GM23248 (cell line): ENCODE measurements at places on chromosomes 16 and 17.

GRCh38 chr16:17831330-17831729 lies 360.6 kb upstream of the XYLT1 start:
- peak; percentile 20 for DNase-seq

- DNase-seq = peak; percentile 56
Observed at GRCh38 chr17:17495536-17496188, 533 bp downstream of the RASD1 start.

- no peak for DNase-seq
Observed at GRCh38 chr17:47705536-47706530, 11.9 kb downstream of the TBKBP1 start.

DNA sequence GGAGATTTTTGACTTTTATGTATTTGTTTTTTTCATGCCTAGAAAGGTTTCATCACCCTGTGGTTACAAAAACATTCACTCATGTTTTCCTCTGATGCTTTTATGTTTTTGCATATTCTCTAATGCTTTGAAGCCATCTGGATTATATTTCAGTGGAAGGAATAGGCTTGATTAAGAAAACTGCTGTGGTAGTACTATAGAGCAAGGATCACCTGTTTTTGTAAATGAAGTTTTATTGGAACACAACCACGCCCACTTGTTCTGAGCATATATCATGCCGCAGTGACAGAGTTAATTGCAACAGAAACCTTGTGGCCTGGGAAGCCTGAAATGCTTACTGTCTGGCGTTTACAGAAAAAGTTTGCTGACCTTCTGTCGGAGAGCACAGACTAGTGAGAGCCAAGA lies 11.5 kb downstream of the COX10 start:
- peak; percentile 38 for DNase-seq

GRCh38 chr17:79690988-79691836 lies 39.5 kb upstream of the ENPP7 start:
- DNase-seq = no peak

- peak; percentile 77 for DNase-seq
Observed at GRCh38 chr16:67542464-67542863, 13.8 kb downstream of the RIPOR1 start.

GRCh38 chr16:88197481-88198456 lies 185.0 kb upstream of the ZNF469 start:
- DNase-seq = peak; percentile 12

GRCh38 chr16:66457888-66458287 lies 30.8 kb downstream of the BEAN1 start:
- DNase-seq = peak; percentile 27

DNA sequence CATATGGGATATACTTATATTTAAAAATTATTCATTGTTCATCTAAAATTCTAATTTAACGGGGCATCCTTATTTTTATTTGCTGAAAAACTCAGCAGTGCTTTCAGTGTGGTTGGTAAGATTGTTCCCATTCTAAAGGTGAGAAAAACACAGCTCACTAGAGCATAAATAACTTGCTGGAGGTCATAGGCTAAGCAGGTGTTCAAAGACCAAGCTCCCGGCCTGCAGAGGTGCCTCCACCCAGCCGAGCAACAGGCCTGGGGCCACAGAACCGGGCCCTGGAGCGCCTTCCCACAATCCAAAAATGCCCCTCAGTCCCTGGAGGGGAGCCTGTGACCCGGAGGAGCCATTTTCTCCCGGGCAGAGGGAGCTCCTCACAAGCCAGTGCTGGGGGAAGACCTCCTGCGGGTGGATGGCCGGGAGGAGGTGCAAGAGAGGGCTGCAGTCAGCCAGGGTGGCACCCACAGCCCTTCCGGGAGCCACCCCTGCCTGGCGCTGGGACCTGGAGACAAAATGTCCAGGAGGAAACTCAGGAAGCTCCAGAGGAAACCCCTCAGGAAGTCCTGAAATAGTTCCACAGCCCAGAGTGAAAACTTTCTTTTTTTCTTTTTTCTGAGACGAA lies 14.7 kb downstream of the ABR start:
- no peak for DNase-seq

DNA sequence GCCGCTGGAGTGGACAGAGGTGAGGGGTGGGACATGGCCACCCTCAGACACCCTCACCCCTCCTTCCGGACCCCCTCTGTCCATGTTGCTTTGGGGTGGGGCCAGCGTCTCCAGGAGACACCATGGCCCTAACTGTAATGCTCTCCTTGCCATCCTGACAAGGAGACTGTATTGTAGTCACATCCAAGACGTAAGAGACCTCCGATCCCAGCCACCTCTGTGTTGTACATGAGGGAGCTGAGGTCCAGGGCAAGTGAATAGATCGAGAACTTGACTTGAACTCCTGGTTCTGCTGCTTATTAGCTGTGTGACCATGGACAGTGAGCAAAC lies 30.2 kb downstream of the POLR3E start:
- no peak for DNase-seq

DNA sequence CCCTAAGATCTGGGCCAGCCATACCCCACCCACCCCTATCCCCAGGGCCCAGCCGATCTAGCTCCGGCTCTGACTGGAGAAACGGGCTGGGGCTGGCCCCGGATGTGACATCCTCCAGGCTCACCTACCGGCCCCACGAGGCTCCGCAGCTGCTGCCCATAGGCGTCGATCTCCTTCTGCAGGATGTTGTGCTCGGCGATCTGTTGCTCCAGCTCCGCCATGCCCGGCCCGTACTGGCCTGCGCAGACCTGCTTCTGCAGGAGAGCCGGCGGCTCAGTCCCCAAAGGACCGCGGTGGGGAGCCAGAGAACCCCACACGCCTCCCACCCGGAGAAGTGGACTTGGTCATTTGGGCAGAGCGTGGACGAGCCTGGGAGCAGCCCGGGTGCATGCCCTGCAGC lies 4.8 kb downstream of the EVPL start:
- no peak for DNase-seq

DNA sequence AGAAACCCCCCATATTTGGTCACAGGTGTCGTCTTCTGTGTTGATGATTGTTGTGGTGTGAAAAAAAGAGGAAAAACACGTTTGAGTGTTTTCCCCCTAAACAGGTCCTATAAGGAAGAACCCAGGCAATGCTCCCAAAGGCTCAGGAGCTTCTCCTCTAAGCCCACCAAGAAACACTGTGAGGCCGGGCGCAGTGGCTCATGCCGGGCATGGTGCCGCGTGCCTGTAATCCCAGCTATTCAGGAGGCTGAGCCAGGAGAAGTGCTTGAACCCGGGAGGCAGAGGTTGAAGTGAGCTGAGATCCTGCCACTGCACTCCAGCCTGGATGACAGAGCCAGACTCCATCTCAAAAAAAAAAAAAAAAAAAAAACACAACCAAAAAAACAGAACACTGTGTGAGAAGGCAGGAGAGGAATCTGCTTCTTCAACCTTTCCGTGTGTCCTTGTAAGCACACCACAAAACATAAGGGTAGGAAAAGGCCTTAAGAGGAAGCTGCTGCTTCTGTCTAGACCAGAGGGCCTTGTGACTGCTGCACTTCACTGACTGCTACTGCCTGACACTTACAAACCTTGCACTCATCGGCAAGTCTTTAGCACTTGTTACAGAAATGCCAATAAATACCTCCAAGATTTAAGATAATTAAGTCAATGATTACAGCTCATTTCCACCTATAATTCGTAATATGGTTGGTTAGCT lies 9.3 kb downstream of the JPT1 start:
- no peak for DNase-seq

GRCh38 chr17:58985367-58985766 lies 121.3 kb downstream of the TRIM37 start:
- DNase-seq = no peak

DNA sequence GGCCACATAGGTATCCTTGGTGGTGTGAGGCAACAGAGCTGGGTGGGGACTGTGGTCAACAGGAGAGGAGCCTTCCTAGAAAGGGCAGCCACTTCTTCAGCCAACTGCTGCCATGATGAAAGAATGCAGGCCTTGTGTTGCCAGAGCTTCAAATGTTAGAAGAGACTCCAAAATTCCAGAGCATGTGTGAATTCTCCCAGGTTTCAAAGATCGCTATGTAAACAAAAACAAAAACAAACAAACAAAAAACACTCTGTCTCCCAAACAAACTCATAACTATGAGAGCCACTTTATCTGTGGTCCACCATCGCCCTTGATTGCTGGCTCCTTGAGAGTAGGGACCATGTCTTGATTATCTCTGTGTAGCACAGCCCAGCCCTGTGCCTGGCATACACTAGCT lies 55.5 kb upstream of the ZNF423 start:
- DNase-seq = no peak

DNA sequence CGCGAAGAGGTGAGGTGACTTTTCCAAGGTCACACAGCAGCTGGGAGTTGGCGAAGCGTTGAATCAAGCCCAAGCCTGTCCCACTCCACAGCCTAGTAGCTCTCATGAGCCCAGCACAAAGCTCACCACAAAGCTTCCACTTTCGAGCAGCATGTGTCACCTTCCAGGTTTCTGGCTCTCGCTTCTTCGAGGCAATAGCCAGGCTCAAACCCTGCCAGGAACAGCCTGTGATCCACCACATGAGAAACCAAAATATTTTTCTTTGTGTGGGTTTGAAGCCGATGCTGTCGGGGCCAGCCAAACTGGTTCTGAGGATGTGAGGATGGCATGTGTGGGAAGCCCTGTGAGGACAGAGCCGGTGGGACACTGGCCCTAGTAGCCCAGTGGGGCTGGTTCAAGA lies 68.1 kb downstream of the COG7 start:
- DNase-seq = no peak

- DNase-seq = peak; percentile 43
Observed at GRCh38 chr16:80023865-80024264, 423.3 kb upstream of the MAF start.

- DNase-seq = peak; percentile 85
Observed at GRCh38 chr17:40284085-40284713, 3.5 kb upstream of the CDC6 start.

- DNase-seq = no peak
Observed at GRCh38 chr17:73838815-73839214, 194.6 kb upstream of the SDK2 start.

GRCh38 chr17:73883175-73883574 lies 238.9 kb upstream of the SDK2 start:
- DNase-seq = no peak

DNA sequence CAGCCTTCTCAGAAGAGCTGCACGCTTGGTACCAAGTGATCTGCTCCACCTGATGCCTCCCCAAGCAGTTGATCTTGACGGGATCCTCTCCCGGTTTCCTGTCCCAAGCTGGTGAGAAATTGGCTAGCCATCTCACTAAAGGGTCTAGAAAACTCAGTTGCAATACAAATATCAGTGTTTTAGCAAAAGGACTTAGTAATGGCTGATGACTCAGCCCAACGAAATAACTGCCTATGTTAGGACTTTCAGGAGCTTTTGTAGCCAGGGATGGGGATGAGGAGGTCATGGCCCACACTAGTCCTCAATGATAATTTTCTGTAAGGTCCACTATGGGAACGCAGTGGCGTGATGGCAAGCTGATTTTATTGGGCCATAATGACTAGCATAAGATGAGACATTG lies 23.3 kb upstream of the ENGASE start:
- peak; percentile 45 for DNase-seq

DNA sequence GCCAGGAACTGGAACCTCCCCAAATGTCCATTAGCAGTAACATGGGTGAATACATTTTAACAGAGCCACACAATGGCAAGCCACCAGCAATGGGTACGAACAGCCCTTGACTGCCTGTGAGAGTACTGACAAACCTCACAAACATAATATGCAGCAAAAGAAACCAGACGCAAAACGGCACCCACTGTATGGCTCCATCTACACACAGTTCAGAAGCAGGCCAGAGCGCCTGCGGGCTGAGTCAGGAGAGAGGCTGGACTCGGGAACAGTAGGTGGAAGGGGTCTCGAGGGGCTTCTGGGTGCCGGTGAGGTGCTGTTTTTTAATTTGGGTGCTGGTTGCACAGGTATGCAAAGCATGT lies 77.4 kb upstream of the TOB1 start:
- no peak for DNase-seq

- DNase-seq = no peak
Observed at GRCh38 chr16:66802159-66802558, 775 bp upstream of the TERB1 start.

- DNase-seq = no peak
Observed at GRCh38 chr17:68143425-68143824, 104.4 kb upstream of the AMZ2 start.

- peak; percentile 53 for DNase-seq
Observed at GRCh38 chr16:28623172-28623711, 13.4 kb upstream of the SULT1A1 start.

- peak; percentile 24 for DNase-seq
Observed at GRCh38 chr17:18966831-18967624, 15.1 kb downstream of the SLC5A10 start.

DNA sequence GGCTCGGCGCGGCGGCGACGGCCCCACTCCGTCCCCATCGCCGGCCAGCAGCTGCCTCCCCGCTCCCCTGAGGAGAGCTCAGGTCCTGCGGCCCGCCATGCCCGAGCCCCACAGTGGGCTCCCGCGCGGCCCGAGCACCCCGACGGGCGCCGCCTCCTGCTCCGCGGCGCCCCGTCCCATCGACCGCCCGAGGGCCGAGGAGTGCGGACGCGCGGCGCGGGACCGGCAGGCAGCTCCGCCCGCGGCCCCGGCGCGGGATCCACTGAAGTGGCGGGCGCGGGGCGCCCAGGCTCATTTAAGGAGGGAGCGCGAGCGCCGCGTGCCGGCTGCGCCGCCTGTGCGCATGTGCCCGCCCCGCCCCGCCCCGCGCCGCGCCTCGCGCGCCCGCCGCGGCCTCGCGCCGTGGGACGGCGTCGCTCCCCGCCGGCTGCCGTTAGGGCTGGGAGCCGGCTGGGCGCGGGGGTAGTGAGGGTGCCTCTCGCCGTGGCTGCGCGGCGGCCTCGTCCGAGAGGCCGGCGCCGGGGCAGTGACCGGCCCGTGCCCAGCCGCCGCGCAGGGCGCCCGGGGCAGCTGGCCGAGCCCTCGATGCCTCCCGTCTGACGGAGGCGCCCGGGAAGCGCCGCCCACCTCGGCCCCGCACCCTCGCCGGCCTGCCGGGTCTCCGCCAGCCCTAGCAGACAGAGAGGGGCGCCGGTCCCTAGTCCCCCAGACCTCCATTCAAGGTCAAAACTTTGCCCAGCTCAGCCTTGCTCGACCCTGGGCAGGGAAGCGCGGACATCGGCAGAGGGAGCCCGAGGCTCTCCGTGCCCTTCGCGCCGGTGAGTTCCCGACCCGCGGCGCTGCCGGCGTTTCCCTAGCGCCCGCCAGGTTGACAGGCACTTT lies at the start of gene NETO2:
Gene NETO2 (minus strand): TSS at position 269 of the 882 bp plus-strand sequence. CDS start 333 bp downstream, outside the sequence.
- DNase-seq = peak; percentile 72

DNA sequence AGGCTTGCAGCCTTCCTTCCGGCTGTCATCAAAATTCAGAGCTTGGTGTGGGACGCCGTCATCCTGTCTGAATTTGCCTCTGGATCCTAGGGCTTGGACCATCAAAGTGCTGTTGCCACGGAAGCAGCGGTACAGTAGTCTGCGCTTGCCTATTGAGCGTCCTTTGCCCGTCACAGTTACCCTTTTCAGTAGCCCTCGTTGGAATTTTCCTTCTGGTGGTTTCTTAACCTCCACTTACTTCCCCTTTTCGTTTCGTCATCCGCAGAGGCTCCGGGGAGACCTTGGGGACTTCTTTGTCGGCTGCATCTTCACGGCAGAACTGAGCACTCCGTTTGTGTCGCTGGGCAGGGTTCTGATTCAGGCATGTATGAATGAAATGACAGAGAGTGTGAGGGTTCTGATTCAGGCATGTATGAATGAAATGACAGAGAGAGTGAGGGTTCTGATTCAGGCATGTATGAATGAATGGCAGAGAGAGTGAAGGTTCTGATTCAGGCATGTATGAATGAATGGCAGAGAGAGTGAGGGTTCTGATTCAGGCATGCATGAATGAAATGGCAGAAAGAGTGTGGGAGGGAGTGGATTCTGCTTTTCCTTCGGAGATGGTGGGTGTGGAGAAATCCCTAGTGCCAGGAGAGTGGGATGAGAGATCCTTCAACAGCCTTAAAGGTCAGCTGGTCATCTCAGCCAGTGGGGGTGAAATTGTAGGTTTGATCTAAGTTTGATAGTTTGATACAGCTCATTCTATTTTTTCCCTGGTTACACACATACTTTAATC lies 8.0 kb downstream of the TLCD3A start:
- no peak for DNase-seq
